NCI-H1694 (cell line): ENCODE measurements at places on chromosomes 5 and 9.

- DNase-seq, result no peak
Observed at GRCh38 chr5:53362521-53362941, 117.9 kb upstream of the FST start.

DNA sequence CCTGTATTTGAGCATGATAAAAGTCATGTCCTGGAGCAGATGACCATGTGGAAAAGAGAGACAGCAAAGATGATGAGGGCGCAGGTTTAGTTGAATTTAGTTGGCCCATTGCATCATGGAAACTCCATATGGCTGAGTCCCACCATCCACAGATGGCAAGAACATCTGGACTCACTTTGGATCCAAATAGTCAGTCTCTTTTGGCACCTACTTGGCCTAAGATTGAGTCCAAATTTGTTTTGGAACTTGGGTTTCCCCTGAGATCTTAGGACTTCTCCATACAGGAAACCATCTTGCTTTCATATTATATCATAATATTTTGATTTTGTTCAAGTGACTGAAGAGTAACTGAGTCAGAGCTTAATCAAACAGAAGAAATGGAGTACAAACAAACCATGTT, 217.5 kb downstream of the DRD1 start:
- DNase-seq, result peak; percentile 47

- no peak for DNase-seq
Observed at GRCh38 chr5:159262472-159262858, 625 bp upstream of the UBLCP1 start.

DNA sequence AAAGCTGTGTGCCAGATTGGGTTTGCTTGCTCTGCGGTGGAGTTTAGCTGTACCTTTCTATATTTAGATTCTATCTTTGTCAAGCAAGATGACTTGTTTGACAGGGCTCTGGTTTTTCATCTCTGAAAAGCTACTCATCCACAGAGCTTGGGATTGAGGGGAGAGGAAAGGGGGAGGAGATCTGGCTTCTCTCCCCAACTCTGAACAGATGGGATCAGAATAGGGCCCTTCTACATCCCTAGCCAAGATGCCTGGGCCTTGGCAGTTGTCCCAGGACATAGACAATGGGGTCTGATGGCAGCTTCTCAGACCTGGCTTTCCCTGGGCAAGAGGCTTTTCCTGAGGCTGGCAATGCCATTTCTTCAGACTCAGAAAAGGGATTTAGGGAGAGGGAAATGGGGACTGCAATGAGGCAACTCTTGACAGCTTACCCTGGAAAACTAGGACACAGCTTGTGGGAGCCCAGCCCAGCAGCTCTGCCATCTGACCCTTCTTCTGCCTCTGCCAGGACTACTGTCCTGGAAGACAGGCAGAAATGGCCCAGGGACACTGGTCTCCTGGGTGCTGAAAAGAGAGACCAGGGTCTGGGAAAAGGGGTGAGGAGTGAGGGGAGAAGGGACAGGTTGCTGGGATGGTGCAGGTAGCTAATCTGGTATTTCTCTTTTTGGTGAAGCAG, 50.2 kb upstream of the ASTN2 start:
- DNase-seq, result peak; percentile 92

DNA sequence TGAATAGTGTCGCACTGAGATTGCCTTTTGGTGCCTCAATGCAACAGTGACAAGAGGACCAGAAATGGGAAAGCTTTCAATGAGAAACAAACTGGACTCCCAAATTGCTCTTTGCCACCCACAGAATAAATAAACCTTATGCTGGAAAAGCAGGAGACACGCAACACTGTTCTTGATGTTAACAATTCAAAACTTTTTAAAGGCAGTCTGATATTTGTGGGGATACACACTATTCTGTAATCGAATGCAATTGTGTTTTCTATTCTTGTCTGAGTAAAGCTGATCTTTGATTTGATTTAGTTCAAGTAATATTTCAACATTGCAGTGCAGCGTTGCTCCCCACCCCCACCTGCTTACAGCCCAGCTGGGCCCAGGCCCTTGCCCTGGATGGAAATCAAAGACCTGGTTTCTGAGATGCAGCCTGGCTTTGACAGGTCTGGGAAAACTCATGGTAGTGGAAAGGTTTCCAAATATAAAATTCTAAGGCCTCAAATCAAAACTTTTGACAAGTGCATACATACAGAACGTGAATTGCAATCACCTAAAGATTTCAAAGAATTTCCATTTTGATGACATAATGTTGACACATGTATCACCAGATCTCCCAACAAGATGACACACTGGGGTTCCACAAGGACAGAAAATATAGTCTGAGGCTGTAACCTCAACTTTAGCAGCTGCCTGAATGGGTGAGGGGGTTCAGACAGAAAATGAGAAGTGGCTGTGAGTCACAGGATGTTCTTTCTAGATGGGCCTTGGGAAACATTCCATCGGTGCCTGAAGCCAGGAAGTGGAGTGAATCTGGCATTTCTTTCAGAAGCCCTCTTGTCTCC, 55.1 kb downstream of the ABCA1 start:
- no peak for DNase-seq

GRCh38 chr9:32500768-32501167, 25.2 kb downstream of the RIGI start:
- DNase-seq, result no peak

- no peak for DNase-seq
Observed at GRCh38 chr5:39186289-39186688, 33.1 kb downstream of the FYB1 start.

- DNase-seq, result no peak
Observed at GRCh38 chr9:93463638-93464248, 10.4 kb upstream of the FAM120AOS start.

DNA sequence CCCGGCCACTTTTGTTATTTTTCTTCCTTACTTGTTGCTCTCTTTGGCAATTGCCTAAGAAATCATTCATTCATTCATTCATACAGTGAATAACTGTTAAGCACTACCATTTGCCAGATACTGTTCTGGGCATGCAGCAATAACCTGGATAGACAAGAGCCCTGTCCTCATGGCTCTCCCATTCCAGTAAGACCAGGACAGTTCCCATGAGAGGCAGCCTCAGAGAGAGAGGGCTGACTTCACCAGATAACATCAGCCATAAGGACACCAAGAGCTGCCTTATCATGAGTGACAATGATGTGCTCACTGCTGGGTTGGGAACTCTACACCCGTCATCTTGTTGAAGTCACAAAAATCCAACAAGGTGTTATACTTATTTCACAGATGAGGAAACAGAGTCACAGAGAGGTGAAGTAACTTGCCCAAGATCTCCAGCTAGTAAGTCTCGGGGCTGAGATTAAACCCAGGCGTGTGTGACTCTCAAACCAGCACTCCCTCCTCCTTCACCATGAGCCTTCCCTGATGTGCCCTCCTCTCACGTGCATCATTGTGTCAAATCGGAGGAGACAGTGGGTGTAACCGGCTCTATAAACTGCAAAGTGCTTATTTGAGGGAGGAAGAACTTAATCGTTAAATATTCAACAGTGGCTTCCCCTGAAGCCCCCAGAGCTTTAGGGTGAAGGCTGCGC, 61.1 kb upstream of the TBC1D2 start:
- DNase-seq, result no peak

GRCh38 chr5:19920761-19921160, 67.2 kb downstream of the CDH18 start:
- DNase-seq, result no peak
